ENCODE measurements at places on chromosomes 2 and 18.

DNA sequence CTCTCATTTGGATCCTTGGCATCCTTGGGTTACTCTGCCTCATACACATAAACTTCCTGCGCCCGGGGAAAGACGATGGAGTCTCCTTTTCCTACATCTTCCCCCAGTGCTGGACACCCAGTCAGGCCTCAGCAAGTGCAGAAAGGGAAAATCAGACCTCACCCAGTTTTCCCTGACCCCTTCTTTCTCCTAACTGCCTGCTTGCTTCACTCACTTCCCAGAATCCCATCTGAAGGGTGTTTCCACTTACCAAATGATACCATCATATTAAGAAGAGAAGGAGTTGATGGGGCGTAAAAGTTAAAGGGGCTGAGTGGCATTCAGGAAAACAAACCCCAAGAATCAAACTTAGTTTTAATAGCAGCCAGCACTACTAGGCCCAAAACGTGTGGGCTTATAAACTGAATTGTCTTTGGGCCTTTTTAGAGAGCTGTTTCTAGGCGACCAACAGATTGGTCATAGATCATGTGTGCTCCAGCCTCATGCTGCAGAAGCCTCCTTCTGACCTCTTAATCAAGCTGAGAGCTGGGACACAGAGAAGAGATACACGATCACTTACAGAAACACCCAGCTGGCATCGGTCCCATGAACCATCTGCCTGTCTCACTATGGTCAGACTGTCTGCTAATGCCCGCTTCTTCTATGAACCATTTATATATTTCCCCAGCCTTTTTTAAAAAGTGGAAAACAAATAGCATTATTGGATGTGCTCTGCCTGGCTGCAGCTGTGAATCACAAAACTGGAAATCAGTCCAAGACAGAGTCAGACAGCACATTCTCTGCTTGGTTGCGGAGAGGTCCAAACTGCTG is 165.7 kb upstream of the SLC14A2 start:
- no peak for DNase-seq

- no peak for DNase-seq
Measured at GRCh38 chr2:129129087-129129486, 810.4 kb upstream of the HS6ST1 start.

DNA sequence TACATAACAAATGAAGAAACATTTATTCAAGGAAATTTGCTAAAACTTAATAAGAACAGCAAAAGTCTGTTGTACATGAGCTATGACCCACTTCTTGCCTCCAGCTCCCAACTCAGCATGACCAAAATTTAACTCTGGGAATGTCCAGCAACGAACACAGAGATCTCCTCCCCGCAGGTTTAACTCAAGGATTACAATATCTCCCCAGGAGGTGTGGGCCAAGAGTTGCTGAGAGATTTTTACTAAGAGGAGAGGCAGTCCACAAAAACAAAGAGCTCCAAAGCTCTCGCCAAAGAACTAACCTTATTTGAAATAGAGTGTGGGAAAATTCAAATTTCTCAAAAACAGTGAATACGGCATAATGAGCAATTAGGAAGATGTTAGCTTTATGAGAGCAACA is 318.5 kb downstream of the GRB14 start:
- no peak for DNase-seq

- peak; percentile 47 for DNase-seq
Measured at GRCh38 chr2:43142921-43143438, 83.4 kb downstream of the ZFP36L2 start.

DNA sequence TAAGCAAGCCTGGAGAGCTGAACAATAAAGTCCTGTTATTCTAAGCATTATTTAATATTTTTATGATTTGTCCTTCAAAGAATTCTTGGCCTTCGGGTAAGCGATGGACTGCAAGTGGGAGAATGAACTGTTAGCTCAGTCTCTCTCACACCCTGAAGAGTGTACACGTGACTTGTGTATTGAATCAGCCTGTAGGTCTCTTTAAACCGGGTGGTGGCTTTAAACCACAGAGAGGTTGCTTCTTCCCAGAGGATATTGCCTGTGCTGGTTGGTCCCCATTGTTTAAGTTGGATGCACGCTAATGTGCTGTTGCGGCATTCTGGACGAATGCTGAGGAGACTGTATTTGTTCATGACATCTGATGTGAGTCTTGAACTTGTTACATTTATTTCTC is 183.3 kb downstream of the LTBP1 start:
- no peak for DNase-seq

- no peak for DNase-seq
Measured at GRCh38 chr2:32453242-32454062, 96.6 kb downstream of the BIRC6 start.

DNA sequence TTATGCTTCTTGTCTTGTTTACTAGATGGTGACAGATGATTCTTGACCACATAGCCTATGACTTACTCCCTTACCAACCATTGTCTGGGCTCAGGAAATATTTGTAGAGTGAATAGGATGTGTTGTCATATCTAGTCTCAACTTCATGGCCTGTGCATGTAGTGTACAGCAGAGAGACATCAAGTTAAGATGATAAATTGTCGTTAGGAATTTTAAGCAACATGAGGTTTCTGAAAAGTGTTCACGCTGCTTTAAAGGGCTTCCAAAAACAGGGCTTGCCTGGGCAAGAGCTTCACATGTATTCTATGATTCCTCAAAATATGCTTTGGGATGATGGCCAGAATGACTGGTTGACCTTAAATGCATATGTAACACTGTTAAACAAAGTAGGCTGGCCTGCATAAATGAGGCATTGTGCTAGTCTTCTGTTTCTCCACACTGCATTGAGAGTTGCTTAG is 424.0 kb downstream of the RND3 start:
- no peak for DNase-seq

DNA sequence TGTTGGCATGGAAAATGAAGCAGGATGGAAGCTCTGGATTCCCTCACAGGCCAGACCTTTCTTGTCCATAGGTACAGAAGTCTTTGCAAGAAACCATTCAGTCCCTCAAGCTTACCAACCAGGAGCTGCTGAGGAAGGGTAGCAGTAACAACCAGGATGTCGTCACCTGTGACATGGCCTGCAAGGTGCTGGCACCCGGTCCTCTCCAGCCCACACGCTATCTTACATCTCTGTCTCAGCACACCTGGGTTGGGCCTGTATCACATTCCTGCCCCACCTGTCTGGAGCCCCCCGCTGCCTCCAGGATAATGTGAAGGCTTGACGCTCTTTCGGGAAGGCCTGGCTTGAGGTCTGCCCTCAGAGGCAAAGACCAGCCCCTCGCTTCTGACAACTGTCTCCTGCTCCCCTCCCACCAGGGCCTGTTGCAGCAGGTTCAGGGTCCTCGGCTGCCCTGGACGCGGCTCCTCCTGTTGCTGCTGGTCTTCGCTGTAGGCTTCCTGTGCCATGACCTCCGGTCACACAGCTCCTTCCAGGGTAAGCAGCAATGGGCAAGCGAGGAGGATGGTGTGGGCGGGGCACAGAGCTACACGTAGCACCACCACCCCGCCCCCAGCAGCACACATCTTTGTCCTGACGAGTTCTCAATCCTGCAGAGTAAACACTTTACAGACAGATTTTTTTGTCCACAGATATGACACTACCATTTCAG is 6.0 kb downstream of the TMEM214 start:
- no peak for DNase-seq
